Right ventricle myocardium superior (tissue), 1 donor: ENCODE measurements at places on chromosomes 13 and 19.

DNA sequence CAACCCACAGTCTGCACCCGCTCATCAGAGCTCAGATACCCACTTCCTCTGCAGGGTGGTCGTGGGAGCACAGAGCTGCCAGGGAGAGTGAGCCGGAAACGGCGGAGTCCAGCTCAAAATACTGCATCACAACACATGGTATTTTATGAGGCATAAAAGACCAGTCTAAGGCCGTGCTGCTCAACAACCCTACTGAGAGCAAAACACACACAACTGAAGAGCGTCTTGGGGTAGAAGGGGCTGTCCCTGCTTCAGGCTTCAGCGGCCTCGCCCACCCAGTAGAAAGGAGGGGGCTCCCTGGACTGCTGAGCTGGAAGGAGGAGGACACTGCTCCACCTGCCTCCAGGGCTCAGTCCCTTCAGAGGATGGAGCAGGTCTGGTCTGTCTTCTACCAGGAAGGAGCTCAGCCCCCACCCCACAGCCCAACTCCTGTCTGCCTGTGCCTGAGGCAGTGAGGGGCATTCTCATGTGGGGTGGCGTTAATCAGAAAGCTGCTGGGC, 36.9 kb downstream of the NAXD start:
- no peak for DNase-seq

- no peak for DNase-seq
Measured at GRCh38 chr19:3007975-3008374, 21.1 kb downstream of the TLE2 start.

DNA sequence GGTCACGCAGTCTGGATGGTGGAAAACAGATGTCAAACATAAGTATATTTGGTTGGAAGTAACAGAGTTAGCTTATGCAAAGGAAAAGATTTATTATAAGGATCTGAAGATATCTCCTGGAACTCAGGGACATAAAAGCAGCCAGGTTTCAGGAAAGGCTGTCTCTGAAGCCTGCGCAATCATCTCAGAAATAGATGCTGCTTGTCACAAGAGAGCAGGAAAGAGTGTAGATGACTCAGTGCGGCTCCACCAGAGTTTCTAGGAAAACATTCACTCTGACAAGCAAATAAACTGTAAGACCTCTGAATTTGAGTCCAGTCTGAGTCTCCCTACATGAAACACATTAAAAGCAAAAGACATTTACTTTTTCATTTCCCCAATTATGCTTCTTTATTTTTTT, 220.4 kb upstream of the HTR2A start:
- DNase-seq = no peak

GRCh38 chr13:109940637-109941036, 154.3 kb upstream of the IRS2 start:
- no peak for DNase-seq

DNA sequence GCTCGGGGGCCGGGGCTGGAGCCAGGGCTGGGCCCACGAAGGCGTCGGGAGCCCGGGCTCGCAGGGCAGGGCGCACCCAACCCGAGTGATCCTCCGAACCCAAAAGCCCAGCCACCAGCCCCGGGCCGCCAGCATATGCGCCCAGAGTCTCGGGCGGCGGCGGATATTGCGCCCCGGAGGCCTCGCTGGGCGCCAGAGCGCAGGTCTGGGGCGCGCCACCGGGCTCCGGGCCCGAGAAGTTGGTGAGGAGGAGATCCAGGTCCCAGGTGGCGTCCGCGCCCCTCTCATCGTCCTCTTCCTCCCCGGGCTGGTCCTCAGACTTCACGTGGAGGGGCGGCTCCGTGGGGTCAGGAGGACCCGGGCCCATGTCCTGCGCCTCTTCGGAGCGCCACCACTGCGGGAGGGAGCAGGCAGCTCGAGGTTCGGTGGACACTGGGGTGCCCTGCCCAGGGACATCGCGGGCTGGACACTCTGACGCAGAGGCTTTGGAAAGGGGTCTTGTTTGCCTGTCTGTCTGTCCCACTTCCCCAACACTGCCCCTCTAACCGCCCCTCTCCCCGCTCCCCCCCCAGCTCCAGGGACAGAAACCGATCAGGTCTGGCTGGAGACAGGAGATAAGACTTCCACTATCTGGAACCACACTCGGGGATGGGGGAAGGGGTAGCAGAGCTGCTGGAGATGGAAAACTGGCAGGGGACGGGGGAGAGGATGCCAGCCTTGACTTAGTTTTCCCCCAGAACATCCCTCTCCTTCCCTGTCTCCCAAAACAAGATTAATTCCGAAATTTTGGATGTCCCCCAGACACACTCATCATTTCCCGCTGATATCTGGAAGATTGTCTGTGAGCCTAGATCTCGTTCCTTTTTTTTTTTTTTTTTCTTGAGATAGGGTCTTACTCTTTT, 1.0 kb downstream of the KLF1 start:
- DNase-seq = no peak

DNA sequence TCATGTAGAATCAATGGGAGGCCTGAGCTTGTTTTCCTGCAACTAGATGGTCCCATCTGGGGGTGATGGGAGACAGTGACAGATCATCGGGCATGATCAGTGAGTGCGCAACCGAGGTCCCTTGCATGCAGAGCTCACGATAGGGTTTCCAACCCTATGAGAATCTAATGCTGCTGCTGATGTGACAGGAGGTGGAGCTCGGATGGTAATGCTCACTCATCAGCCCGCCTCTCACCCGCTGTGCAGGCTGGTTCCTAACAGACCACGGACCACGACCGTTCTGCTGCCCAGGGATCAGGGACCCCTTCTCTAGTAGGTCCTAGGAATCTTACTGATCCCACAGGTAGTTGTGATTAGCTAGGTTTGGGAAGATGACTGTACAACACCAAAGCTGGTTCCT, 23.5 kb upstream of the GARRE1 start:
- no peak for DNase-seq

- DNase-seq = no peak
Measured at GRCh38 chr13:32443111-32443510, 15.2 kb upstream of the N4BP2L1 start.

DNA sequence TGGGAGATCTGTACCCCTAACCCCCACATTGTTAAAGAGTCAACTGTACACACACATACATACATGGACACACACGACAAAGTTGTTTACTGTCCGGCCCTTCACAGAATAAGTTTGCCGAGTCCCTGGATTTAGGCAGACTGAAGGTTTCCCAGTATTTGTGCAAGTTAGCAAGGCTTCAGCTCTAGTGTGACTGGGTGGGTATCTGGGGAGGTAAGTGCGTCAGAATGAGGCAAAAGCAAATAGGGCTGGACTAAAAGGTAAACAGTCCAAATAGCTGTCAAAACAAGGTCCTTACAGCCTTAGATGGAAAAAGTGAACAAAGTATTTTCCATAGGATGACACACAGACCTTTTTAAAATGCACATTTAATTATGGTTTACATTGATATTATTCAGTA, 228.4 kb upstream of the UFM1 start:
- no peak for DNase-seq
